HT-29 (cell line): ENCODE measurements at places on chromosomes 6 and 20.

DNA sequence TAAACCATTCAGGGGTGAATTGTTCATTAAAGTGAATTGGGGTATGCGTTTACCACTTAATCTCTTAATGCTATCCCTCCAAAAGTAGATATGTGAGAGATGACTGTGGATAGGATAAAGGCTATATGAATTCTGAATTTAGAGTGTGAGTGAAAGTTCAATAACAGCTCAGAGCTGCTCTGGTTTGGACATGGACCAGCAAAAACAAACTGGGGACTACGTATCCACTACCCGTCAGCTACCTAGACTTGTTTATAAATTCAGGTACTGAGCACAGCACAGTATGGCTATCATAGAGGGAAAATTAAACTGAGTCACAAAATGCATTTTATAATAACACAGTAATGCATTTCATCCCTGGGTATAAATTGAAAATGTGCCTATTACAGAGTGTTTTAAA is 44.4 kb downstream of the HDDC2 start:
- DNase-seq = no peak

DNA sequence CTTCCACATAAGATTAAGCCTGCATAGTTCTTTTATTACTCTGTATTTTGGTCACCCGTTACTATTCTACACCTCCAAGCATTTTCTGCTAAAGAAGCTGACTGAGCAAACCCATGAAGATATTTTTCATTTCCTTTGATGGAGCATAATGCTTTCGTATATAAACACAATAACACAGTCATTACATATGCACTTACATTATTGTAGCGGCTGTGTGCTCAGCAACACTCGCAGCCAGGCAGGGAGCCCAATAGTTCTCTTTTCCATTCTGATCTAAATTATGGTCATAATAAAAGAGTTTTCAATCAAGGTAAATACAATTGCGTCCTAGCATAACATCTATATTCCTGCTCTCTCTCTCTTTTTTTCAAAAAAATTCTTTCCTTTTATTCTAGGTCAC is 69.6 kb upstream of the TFB1M start:
- no peak for DNase-seq

- no peak for DNase-seq
Measured at GRCh38 chr6:54579011-54579410, 267.6 kb upstream of the FAM83B start.

- peak; percentile 74 for DNase-seq
Measured at GRCh38 chr20:16530201-16530681, 43.0 kb downstream of the KIF16B start.

DNA sequence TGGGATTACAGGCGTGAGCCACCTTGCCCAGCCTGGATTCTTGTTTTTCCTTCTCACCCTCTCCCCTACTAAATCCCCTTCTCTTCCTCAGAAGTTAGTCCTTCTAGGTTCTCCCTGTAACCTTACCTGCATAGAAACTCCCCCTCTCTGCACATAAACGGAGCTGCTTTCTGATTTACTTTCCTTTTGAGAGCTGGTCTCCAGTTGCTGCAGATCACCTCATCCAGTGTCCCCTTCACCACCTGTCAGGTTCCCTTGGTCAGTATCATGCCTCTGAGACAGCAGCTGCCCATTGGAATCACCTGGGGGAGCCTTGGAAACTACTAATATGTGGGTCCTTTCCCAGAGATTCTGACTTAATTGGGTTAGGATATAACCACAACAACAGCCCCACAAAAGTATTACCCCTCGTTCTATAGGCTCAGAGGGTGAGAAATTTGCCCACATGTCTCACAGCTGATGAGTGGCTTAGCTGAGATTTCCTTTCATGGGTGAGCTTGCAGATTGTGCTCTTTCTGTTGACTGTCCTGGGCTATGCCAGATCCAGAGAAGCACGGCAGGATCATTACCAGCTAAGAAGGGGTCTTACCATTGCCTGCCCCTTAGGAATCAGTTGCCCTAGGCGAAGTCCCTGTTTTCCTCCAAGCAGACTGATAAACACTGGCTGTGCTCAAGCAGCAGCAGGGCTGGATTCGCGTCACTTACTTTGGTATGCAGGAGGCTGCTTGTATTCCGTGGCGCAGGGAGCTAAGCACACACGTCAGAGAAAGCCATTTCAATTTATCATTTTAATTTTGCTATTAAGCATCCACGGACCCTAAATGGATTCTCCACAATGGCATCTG is 51.3 kb downstream of the AKAP12 start:
- DNase-seq = no peak

DNA sequence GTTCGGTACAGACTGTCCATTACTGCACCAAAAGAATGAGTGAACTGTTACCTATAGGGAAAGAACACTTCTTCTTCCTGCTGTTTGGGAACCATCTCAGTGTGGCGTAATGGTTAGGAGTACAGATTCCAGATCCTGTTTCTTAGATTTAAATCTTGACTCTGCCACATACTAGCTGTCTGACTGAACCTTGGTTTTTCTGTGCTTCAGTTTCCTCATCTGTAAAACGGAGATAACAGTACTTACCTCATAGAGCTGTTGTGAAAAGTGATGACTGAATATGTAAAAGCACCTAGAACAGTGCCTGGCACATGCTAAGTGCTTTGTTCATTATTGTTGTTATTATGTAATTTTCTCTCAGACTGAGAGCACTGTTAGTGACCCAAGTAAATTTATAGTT is 39.8 kb downstream of the STX11 start:
- no peak for DNase-seq

GRCh38 chr20:13149371-13150105 is 71.5 kb upstream of the ISM1 start:
- no peak for DNase-seq

- DNase-seq = no peak
Measured at GRCh38 chr6:136387316-136387715, 97.7 kb upstream of the BCLAF1 start.

DNA sequence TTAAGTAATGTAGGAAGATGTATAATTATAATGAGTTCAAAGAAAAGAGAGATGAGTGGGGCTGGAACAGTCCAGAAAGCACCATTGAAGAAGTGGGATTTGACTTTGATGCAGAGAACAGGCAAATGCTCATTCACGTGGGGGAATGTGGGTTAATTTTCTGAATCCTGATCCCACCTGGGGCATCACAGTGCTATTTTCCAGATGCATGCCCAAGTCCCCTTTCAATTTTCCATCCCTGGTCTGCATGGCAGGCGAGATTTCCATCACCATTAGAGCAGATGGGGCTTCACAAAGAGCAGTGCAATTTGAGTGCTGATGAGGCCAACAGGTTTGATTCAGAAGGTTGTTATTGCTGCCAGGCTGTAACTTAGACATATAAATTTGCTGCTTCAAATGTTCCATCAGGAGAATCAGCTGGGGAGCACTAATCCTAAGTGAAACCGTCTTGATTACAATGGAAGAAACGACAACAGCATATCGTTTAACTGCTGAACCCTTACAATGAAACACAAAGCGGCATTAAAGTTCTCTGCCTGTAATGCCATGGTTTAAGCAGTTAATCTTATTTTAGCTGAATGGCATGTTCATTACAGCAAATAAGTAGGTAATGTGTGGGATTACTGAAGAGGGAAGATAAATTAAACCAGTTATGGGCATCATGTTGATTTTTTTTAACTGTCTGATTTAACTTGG is 45.2 kb downstream of the OSTM1 start:
- DNase-seq = no peak

- no peak for DNase-seq
Measured at GRCh38 chr6:42336431-42336830, 115.3 kb downstream of the TRERF1 start.

DNA sequence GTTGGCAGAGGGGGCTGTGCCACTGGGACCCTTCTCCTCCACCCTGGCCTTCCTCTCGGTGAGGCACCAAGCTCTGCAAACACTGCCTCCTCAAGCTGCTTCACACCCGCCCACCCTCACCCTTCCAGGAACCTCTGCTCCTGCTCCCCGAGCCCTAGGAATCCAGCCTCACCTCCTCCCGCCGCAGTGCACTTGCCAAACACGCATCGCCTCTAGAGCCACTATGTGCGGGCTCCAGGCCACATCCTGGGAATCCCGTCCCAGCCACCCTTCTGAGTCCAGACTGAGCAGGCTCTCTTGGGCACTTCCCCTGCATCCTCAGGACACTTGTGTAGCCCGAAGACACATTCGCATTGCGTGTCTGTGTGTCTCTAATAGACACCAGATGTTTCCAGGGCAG is 18.5 kb downstream of the PSMG4 start:
- no peak for DNase-seq

DNA sequence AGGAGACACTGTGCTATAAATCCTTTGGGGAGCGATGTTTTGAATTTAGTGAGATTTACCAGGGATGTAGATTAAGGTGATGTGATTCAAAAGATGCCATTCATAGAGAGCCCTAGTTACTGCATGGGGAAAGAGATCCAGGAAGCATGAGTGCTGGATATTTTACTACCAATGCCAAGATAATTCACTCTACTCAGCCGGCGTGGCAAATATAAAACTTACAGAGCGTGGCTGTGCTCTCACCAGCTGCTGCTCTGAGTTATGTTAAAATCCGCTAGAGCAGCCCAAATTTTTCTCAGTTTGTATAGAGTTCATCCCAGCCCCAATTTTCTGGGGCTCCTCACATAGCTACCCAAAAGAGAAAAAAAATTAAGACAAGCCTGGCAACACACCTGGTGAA is 48.6 kb downstream of the BFSP1 start:
- DNase-seq = no peak

- no peak for DNase-seq
Measured at GRCh38 chr20:50559856-50560638, 49.9 kb downstream of the PTPN1 start.

DNA sequence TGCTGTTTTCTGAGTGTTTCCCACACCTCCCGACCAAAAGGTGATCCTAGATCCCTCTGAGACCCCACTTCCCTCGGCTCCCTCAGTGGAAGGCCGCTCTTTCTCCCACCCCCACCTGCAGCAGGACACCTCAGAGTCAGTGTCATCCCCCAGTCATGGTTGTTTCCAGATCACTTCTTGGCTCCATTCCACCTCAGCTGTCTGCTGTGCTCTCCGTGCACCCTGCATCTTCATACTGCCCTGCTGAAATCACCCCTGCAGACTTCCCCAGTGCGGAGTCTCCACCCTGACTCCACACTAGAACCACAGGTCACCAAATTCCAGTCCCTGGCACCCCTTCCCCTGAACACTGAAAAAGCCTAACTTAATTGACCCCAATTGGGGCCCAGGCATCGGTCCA is 255.1 kb upstream of the CDYL start:
- no peak for DNase-seq

- no peak for DNase-seq
Measured at GRCh38 chr6:108161724-108162282, 4.0 kb upstream of the NR2E1 start.

GRCh38 chr6:43771858-43772680 is 2.1 kb downstream of the VEGFA start:
- peak; percentile 70 for DNase-seq

DNA sequence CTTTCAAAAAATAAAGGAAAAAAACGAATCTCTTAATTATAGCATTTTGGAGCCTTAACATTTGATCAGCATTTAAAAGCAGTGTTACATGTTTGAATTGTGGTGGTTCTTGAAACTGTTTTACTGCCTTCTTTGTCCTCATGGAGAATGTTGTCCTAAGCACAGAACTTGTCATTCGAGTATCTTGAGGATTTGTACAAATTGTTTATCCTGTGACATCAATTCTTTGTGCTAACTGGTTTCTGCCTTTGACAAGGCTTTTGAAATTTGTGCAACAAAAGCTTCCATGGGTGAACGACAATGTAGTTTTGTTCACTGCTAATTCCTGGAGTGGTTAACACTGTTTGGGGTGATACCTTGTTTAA is 130.8 kb downstream of the SCAF8 start:
- peak; percentile 47 for DNase-seq

GRCh38 chr6:26251354-26252076 is 113.5 kb upstream of the BTN3A2 start:
- peak; percentile 89 for DNase-seq

- DNase-seq = no peak
Measured at GRCh38 chr6:62721408-62721807, 435.4 kb upstream of the KHDRBS2 start.

GRCh38 chr20:40646361-40646760 is 42.7 kb downstream of the MAFB start:
- no peak for DNase-seq

DNA sequence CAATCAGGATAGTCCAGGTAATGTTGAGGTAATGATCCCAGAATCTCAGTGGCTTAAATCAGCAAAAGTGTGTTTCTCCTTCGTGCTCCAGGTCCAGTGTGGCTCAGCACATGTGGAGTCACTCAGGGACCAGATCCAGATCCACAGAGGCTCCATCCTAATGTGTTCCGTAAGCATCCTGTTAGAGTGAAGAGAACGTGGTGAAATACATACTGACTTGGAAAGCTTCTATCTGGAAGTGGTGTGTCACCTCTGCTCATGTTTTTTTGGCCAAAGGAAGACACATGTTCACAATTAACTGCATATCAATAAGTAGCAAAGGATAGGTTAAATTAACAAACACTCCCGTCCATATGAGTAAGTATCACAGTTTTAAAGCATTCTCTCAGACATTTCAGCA is 26.8 kb upstream of the PREP start:
- no peak for DNase-seq

- DNase-seq = no peak
Measured at GRCh38 chr20:20037960-20038359, 14.3 kb downstream of the CRNKL1 start.

- DNase-seq = no peak
Measured at GRCh38 chr20:44858606-44859360, 26.7 kb upstream of the YWHAB start.

DNA sequence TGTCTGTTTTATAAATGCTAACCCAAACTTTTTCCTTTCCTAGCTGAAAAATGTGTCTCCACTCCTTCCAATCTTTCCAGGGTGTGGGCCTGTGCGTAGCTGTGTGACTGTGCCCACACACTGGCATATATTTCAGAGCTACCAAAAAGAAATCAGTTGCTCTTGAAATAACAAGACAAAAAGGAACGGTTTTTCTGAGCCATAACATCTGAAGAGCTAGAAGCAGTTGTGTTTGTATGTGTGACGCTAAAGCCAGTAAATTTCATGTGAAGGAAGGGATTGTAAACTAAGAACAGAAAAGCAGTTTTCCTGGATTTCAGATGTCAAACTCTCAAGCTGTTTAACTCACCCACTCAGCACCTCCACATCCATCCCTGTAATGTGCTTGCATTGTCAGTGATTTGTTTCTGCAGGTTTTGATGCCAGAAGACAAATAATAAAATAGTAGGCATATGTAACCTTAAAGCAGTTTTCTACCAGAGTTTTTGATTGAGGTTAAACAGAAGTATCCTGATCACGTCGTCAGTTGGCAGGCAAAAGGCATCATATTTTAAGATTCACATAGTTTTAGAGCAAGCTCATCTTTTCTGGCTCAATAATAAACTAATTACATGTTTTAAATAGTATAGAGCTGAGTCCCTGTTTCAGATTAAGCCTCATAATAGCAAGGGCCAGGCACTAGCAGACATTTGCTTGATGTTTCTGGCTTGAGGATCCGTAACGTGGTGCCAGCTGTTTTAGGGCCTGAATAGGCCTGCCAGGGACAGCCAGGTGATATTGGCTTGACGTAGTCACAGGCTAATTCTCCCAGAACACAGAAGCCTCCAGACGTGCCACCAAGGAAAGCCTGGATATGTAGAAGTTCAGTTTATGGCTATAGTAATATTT is 90.9 kb downstream of the FOXO3 start:
- DNase-seq = no peak
